Purkinje cell (primary cell): ENCODE measurements at places on chromosomes 3 and 15. TPM values are rescaled to one million over a fixed set of nuclear protein-coding genes. Genes with fewer than 3 reads are reported as not detected.

The CLSTN2 gene
- 5.5 and 10.5 TPM in 2 replicates for polyA plus RNA-seq

The MCF2L2 gene
- polyA plus RNA-seq = 7.0 and 21.9 TPM in 2 replicates

The MYL3 gene
- 0.27 TPM in 1 of 2 replicates, not detected in the other for polyA plus RNA-seq

The EPHB3 gene
- 0.05 and 0.20 TPM in 2 replicates for polyA plus RNA-seq

The GADL1 gene
- 1.1 TPM in 1 of 2 replicates, not detected in the other for polyA plus RNA-seq

The IL17RB gene
- polyA plus RNA-seq = 4.7 and 5.1 TPM in 2 replicates

The PLXNB1 gene
- polyA plus RNA-seq = 3.9 and 5.4 TPM in 2 replicates

The GRIP2 gene
- polyA plus RNA-seq = 0.36 and 1.6 TPM in 2 replicates

The HTR3E gene
- not detected in 2 replicates for polyA plus RNA-seq

The KLF15 gene
- polyA plus RNA-seq = 0.94 and 1.7 TPM in 2 replicates

The TMCO5A gene
- not detected in 2 replicates for polyA plus RNA-seq

The IL16 gene
- 0.43 and 1.5 TPM in 2 replicates for polyA plus RNA-seq

The COL6A5 gene
- not detected in 2 replicates for polyA plus RNA-seq

The GATA2 gene
- polyA plus RNA-seq = not detected in 2 replicates

The IQCF5 gene
- polyA plus RNA-seq = not detected in 2 replicates

The RFTN1 gene
- 6.4 and 8.5 TPM in 2 replicates for polyA plus RNA-seq

The STRIT1 gene
- not detected in 2 replicates for polyA plus RNA-seq

The TMIE gene
- 0.13 and 0.42 TPM in 2 replicates for polyA plus RNA-seq

The PGBD4 gene
- polyA plus RNA-seq = 1.9 and 2.9 TPM in 2 replicates

The GOLGA8N gene
- polyA plus RNA-seq = 0.59 and 0.62 TPM in 2 replicates

The P2RY1 gene
- 6.2 and 11.5 TPM in 2 replicates for polyA plus RNA-seq

The ACTC1 gene
- polyA plus RNA-seq = 1.4 and 2.6 TPM in 2 replicates

The SLC35G2 gene
- polyA plus RNA-seq = 115 and 122 TPM in 2 replicates

The CHDH gene
- 0.75 and 1.2 TPM in 2 replicates for polyA plus RNA-seq

The COL8A1 gene
- polyA plus RNA-seq = 4.9 and 9.1 TPM in 2 replicates

The CLDN16 gene
- polyA plus RNA-seq = not detected in 2 replicates

The HPS3 gene
- 16.9 and 18.3 TPM in 2 replicates for polyA plus RNA-seq

The PLAAT1 gene
- polyA plus RNA-seq = 1.6 and 8.3 TPM in 2 replicates

The DNAH1 gene
- polyA plus RNA-seq = 0.15 and 0.28 TPM in 2 replicates

The ATP2B2 gene
- 357 and 433 TPM in 2 replicates for polyA plus RNA-seq

The ZFAND6 gene
- 89.7 and 108 TPM in 2 replicates for polyA plus RNA-seq

The USP3 gene
- polyA plus RNA-seq = 13.6 and 20.5 TPM in 2 replicates

The DPPA2 gene
- polyA plus RNA-seq = not detected in 2 replicates

The CAMK2N2 gene
- 27.7 and 48.7 TPM in 2 replicates for polyA plus RNA-seq

The KLHL40 gene
- polyA plus RNA-seq = not detected in 2 replicates
